Hair follicle dermal papilla cell (primary cell): ENCODE measurements at places on chromosomes 6 and 20. TPM values are rescaled to one million over a fixed set of nuclear protein-coding genes. Genes with fewer than 3 reads are reported as not detected.

The PROKR2 gene
- total RNA-seq: not detected in 2 replicates

The NRSN1 gene
- total RNA-seq: not detected in 2 replicates

The HLA-DRB5 gene
- total RNA-seq: 0.49 TPM in 1 of 2 replicates, not detected in the other

The KHDC1L gene
- 1.1 TPM in 1 of 2 replicates, not detected in the other for total RNA-seq

The PTK7 gene
- 361 and 514 TPM in 2 replicates for total RNA-seq

The CAPN11 gene
- total RNA-seq: not detected in 2 replicates

The UBE2V1 gene
- total RNA-seq: 68.8 and 75.7 TPM in 2 replicates

The HLA-DPA1 gene
- total RNA-seq: 6.7 and 12.2 TPM in 2 replicates

The PLN gene
- total RNA-seq: under 0.01 TPM in 1 of 2 replicates, not detected in the other

The FAM83C gene
- under 0.01 TPM in 1 of 2 replicates, not detected in the other for total RNA-seq

The SIRPG gene
- not detected in 2 replicates for total RNA-seq
